T-helper 2 cell (primary cell): ENCODE measurements at places on chromosomes 1 and 21.

DNA sequence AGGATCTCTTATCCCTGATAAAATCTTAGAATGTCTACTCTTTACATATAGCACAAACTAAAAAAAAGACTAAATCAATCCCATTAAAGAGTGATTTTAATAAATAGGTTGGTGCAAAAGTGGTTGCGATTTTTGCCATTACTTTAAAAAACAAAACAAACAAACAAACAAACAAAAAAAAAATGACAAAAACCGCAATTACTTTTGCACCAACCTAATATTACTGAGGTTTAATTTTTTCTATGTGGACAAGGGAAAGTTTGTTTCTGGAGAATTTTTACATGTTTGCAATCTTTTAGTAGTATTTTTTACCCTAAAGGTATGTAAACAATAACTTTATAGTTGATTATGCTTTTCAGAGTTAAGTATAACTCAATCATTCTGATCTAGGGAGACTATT is 119.7 kb upstream of the ADAMTS5 start:
- no peak for DNase-seq

- DNase-seq = no peak
These were observed 6.3 kb downstream of the DNAJB4 start for GRCh38 chr1:78011050-78011449.

- DNase-seq = no peak
These were observed 301.0 kb downstream of the RWDD3 start for GRCh38 chr1:95534985-95535384.

GRCh38 chr1:199856216-199856780 is 171.2 kb upstream of the NR5A2 start:
- no peak for DNase-seq

DNA sequence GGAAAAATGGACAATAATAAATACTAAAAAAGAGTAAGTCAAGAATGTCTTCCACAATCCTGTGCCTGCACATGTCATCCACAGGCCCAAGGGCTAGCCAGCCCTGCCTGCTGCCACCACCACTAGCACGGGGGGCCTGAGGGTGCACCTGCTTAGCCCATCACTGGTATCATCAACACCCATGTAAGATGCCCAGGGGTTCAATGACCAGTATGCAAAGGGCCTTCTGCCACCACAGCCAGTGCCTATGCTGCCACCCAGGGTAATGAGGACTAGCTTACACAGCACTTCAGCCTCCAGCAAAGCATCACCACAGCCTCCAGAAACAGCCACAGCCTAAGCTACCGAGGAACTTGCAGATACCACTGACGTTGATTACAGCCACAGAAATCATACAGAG is 46.3 kb downstream of the POFUT2 start:
- no peak for DNase-seq

GRCh38 chr1:40353082-40353481 is 20.4 kb upstream of the SMAP2 start:
- no peak for DNase-seq

DNA sequence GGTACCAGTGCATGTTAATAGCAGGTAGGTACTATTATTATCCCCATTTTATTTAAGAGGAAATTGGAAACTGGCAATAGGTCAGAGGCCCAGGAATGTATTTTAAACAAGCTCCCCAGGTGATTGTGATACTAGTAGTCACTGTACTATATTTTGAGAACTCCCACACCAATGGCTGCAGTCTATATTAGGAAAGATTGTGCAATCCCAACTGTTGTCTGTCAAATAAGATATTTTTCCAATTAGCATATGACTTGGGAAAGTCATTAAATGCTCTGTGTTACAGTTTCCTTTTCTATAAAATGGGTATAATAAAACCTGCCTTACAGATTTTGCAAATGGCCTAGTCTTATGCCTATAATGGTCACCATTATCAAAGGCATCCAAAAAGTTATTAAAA is 94.2 kb upstream of the DMRTA2 start:
- no peak for DNase-seq

- no peak for DNase-seq
These were observed 31.1 kb upstream of the IKBKE start for GRCh38 chr1:206439205-206439604.

GRCh38 chr21:25717491-25718147 is 17.1 kb downstream of the ATP5PF start:
- DNase-seq = no peak
